ENCODE measurements at places on chromosomes 7 and 10.

DNA sequence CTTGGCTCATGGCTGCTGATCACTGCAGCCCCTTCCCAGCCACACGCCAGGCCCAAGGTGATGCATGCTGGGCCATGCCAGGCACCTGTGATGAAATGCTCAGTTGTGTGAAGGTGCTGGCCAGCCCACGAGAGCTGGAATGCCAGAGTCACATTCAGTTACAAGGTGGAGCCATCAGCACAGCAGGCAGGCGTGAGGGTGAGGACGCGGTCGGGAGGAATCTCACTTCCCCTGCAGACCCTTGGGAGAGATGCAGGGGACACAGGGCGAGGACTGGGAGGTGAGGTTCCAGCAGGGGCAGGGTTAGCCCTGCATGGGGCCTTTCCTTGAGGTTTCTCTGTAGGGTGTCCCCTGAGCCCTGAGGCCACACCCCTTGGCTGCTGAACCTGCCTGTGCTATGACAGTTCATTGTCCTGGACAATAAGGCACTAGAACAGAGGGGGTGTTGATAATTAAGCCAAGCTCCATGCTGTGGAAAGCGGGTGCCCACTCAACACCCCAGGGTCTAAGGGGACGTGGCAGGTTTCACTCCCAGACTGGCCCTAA, 82.4 kb downstream of the ADARB2 start:
- DNase-seq = no peak

GRCh38 chr7:49091089-49091488, 166.7 kb downstream of the CDC14C start:
- no peak for DNase-seq

DNA sequence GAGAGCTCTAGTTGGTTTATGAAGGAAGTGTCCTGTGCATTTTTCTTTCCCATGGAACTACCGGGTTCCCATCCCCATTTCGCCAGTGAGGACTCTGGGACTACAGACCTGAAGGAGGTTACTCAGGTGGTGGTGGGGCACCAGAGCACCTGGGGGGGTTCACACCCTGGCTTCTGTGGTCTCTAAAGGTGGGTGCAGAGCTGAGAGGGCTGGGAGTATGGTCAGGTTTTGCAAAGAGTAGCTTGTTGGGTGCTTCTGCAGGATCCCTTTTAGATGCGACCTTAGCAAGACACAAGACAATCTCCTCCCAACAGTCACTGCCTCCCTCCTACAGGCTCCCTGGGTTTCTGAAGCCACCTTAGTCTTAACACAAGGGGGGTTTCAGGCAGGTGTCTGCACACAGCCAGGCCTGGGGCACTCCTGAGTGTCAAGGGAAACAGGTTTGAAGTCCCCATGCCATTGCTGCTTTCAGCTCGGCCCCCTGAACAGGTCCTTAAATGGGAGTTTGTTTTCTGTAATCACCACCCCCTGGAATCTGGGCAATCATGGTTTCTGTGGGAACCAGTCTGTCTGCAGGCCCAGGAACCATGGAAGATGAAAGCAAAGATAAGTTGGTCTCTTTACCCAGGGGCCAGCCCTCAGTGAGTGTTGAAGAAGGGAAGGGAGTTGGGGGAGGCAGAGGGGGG, 9.9 kb upstream of the CXCL12 start:
- DNase-seq = no peak

GRCh38 chr10:86706401-86706841, 38.1 kb downstream of the LDB3 start:
- DNase-seq = no peak

- no peak for DNase-seq
Measured at GRCh38 chr10:51530541-51530940, 168.9 kb downstream of the CSTF2T start.

GRCh38 chr7:147571436-147572185, 1019.0 kb upstream of the C7orf33 start:
- DNase-seq = no peak

All from mucosa of gallbladder (tissue), 1 donor.